Suprapubic skin (tissue), 4 donors: ENCODE measurements at places on chromosomes 6 and 20. TPM values are rescaled to one million over a fixed set of nuclear protein-coding genes. Genes with fewer than 3 reads are reported as not detected.

- DNase-seq, result no peak
Measured at GRCh38 chr6:169862892-169863525, 111.6 kb downstream of the ERMARD start.

DNA sequence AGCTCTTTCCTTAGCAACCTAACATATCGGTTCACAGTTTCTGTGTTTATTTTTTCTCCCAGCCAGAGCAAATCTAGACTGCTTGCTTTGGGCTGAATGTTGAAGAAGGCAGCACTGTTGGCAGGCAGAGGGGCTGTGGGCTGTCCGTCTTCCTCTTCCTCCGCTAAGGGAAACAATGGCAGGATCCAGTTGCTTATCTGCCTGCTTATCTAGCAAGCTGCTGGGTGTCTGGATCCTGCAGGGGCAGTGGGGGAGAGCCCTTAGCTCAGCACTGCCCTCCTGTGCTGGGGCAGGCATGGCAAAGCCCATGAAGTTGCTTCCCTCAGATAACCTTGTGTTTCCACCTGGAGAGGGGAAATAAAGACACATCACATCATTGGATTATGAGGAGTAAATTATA, 92.7 kb upstream of the CD93 start:
- no peak for DNase-seq

DNA sequence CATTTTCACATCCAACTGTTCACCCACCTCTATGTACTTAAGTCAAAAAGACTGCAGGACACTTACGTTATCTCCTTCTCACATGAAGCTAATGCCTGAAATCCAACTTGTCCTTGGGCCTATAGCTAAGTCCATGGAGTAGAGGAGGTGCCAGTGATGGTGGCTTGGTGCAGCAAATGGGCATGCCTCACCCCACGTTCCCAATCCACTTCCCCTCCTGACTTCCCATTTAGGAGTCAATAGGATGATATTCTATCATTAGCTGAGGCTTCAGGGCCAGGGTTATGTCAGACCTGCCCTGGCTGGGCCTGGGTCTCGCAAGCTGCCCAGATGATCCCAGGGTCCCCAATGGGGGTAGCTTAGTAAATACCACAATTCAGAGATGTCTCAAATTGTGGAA, 410.4 kb downstream of the MAFB start:
- DNase-seq, result no peak

- no peak for DNase-seq
Measured at GRCh38 chr20:7459083-7459482, 481.2 kb downstream of the HAO1 start.

GRCh38 chr6:6725468-6726209, 137.1 kb downstream of the LY86 start:
- DNase-seq, result no peak

Gene DOK5
- 0.23 TPM for total RNA-seq
